ENCODE measurements at places on chromosomes 3 and 15.
A peak's percentile ranks its signal among the peaks of the same experiment; 100 is the strongest.

GRCh38 chr3:5428607-5429516, 241.4 kb downstream of the EDEM1 start:
- no peak for DNase-seq

GRCh38 chr3:76479161-76479650, 560.7 kb upstream of the ROBO2 start:
- DNase-seq: no peak

DNA sequence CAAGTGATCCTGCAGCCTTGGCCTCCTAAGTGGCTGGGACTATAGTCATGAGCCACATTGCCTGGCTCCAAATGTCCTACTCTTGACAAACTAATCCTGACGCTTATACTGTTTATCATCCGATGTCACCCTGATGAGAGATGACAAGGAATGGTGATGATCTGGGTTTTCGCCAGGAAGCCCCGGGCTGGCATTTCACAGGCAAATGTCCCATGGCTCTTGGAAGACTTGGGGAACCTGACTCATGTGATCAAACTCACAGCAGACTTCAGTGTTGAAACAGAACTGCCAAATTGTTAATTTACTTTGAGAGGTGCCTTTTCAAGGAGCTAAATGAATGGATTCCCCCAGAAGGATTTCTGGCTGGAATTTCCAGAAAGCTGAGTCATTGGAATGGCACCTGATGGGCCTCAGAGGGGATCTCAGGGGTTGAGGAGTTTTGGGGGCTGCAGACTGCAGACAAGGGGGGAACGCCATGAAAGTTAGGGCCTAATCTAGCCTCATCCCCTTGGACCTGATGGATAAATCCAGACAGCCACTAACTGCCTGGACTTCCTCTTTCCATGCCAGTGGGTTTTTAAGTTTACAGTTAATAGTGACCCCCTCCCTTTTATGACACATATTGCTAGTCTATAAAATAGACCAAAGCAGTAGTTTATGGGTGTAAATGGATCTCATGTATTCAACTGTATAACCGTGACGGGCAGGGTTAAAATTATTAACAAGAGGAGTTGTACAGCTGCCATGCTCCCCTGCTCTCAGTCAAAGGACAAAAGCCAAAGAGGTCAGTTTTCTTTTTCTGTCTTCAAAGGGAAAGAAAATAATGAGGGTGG, 146.6 kb downstream of the CHSY1 start:
- peak; percentile 42 for DNase-seq

DNA sequence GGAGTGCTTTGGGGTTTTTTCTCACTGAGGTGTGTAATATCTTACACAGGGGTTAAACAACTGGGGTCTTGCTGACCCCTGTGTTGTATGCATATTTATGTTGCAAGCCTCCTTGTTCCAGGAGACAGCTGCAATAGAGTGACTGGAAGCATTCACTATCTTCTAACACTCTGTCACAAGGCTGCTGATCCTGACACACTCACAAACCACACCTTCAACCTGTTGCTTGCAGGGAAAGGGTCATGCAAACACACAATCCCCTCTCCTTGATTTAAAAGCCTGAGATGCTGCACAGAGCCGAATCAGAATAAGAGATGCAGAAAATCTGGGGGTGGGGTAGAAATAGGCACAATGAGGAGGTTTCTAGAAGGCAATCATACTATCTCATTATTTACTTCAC, 197.3 kb downstream of the CADPS start:
- no peak for DNase-seq

- DNase-seq: peak; percentile 82
Observed at GRCh38 chr15:101201411-101202174, 50.3 kb downstream of the CHSY1 start.
